ENCODE measurements at places on chromosomes 1 and 21.

DNA sequence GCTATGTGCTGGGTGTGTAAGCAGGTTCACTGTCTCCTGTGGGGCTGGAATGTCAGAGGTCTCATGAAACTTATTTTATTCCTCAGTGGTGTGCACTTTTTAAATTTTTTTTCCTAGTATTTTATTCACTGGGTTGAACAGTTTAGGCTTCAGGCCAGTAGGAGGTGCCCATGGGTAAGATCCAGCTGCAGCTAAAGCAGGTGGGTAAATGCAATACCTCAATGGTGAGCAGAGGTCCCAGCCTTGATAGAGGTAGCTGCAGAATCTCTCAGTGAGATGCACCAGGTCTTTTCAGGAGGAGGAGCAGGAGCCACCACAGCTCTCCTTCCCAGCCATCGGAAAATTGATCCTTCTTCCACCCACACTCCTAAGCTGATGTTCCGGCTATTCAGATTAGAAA lies 12.6 kb upstream of the OR6N2 start:
- DNase-seq, result no peak

- no peak for DNase-seq
Measured at GRCh38 chr1:156461109-156461508, 39.5 kb downstream of the MEF2D start.

DNA sequence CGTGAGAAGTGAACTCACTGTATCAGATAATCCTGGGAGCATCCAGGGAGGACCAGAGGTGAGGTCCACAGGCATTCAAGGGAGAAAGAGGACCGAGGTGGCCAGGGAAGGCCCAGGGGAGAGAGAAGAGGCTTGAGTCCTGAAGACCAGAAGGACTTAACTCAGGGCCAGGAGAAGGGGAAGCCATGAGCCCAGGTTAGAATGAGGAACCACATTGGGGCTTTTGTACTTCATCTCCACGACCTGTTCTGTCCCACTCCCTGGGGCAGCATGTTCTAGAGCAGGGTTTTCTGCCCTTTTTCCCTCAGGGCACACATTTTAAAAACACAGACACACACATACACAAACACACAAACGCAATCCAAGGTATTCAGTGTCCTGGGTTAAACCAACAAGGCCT lies 8.4 kb downstream of the LGR6 start:
- no peak for DNase-seq

DNA sequence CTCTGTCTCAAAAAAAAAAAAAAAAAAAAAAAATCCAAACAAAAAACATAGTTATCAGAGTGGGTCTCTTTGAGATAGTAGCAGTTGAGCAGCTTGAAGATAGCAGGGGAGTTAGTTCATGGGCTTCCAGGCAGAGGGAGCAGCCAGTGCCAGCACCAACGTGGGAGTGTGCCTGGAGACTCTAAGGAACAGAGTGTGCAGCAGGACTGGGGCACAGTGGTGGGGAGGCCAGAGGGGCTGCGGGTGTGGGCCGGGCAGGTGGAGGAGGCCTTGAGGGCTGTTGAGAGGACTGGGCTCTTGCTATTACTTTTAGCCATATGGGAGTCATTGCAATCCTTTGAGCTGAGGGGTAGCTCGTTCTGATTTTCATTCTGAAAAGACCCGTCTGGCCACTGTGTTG lies 63.8 kb downstream of the RYR2 start:
- DNase-seq, result no peak

DNA sequence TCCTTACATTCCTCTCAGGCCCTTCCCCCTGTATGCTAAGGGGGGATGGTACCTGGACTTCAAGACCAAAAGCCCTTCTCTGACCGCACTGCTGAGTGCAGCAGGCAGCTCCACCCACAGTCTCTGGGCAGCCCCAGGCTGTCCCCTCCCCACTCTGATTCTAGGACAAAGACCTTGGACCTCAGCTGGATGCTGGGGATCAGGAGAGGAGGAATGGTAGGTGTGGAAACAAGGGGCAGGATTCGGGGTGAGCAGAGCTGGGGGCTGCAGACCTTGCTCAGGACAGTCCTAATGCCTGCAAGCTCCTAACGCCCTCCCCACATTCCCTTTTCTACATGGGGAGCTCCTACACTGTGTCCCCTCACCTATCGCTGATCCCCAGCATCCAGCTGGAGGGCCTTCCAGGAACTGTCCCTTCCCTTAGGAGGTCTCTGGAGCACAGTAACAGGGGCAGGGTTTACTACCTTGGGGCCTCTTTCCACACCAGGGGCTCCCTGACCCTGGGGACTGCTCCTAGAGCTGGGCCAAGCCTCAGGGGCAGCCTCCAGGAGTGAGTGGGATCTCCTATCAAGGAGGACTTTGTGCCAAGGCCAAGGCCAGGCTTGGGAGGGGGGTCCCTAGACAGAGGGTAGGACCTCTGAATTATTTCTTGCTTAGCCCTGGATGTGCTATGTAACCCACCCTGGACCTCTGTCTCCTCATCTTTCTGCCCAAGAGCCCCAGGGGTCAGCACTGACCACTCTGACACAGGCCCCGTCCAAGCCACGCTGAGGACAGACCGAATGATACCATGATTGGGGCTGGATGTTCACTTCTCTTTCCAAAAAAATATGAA lies 5.6 kb downstream of the CLDN19 start:
- DNase-seq, result no peak

GRCh38 chr1:215241451-215241850 lies 158.9 kb downstream of the KCNK2 start:
- no peak for DNase-seq

DNA sequence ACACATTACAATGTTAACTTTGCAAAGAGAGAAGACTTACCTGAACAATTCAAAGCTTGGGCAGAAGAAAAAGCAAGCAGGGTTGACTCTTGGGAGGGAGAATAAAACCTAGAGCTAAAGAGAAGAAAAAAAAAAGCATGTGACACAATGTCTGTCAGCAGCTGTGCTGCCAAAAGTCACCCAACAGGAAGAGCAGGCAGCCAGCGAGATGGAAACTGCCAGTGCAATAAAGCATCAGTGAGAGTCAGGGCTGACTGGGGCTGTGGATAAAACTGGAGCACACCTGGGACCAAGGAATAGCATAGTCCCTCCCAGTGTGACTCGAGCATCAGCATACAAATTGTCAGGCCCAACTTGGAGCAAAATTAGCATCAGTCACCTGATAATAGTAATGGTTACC lies 65.0 kb upstream of the SLC22A15 start:
- DNase-seq, result no peak

DNA sequence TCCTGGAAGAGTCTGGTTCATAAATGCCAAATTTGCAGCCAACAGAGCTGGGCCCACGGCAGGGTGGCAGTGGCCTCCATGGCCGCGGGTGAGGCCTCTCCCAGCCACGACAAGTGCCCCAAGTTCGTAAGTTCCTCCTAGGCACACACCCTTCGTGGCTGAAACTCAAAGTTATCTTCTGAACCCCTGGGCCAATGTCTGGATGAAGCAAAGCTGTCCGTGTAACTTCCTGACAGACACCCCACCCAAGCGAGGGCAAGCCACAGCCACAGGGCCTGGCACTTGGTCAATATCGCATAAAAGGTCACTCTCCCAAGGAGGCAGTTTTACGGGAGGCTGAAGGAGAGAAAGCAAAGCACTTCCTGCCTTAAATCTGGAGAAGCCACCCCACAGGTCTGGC lies 27.8 kb upstream of the GPR153 start:
- no peak for DNase-seq

- no peak for DNase-seq
Measured at GRCh38 chr1:85606414-85606800, 25.8 kb downstream of the CCN1 start.

GRCh38 chr1:55707196-55707595 lies 492.0 kb upstream of the USP24 start:
- DNase-seq, result no peak

DNA sequence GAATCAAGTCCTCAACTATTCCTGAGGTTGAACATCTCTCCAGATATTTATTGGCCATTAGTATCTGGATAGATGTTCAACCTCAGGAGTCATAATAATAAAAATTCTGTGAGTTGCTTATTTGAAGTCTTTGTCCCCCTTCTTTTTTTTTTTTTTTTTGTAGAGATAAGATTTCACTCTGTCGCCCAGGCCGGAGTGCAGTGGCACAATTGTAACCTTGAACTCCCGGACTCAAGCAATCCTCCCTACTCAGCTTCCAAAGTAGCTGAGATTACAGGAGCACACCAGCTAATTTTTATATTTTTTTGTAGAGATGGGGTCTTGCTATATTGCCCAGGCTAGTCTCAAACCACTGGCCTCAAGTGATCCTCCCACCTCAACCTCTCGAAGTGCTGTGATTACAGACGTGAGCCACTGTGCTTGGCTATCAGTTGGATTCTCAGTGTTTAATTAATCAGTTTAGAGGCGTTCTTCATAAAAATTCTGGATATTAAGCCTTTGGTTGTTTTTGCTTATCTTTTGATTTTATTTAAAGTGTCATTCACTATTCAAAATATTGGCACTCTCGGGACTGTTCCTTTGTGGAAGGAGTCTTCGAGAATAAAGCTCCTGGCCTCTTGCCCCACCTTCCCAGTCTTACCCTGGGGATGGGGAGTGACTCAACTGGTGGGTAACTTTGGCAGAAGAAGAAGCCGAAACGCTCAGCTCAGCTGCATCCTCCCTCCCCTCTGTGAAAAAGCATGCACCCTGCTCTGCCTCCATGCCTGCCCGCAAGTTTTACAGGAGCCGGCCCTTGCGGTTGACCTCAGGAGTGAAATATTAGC lies 11.2 kb upstream of the HYI start:
- no peak for DNase-seq

DNA sequence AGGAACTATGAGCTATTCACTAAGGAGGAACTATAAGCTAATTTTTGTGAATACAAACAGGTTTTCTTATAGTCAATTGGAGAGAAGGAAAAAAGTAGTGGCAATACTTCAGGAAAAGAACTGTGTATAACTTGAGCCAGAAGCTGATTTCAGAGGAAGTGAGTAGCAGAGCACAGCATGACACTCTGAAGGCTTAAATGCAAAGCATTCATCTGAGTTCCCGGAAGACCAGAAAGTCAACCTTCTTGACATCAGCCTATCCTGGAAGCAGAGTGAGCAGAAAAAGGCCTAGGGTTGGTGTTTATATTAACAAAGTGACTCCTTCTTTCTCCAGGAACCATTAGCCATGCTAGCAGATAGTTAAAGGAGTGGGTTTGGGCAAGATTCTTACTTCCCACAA lies 545.2 kb downstream of the MRPL39 start:
- no peak for DNase-seq
